ENCODE measurements at places on chromosomes 11 and 22.

GRCh38 chr11:25628030-25628429, 703.9 kb upstream of the ANO3 start:
- DNase-seq, result no peak

DNA sequence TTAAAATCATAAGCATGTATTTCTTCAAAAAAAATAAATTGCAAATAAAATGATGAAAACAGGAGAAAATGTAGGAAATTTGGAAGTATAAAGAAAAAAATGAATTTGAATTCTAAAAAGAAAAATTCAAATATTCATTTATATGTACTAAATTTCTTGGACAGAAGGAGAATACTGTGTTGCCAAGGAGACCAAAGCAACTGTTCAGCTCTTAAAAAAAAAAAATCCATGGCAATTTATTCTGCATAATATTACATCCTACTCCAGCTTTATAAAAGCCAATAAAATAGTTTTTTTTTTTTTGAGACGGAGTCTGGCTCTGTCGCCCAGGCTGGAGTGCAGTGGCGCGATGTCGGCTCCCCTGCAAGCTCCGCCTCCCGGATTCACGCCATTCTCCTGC, 6.0 kb downstream of the PGM2L1 start:
- no peak for DNase-seq

DNA sequence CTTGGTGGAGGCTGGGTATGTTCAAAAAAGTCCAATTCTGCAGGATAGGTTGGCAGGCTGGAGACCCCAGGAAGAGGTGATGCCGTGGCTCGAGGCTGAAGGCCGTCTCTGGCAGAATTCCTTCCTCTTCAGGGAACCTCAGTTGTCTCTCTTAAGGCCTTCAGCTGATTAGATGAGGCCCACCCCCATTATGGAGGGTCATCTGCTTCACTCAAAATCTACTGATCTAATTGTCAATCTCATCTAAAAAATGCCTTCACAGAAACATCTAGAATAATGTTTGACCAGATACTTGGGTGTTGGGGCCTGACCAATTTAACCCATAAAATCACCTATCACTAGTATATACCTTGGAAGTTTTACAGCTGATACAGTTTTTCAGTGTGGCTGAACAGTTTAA, 27.4 kb upstream of the GSTP1 start:
- no peak for DNase-seq

DNA sequence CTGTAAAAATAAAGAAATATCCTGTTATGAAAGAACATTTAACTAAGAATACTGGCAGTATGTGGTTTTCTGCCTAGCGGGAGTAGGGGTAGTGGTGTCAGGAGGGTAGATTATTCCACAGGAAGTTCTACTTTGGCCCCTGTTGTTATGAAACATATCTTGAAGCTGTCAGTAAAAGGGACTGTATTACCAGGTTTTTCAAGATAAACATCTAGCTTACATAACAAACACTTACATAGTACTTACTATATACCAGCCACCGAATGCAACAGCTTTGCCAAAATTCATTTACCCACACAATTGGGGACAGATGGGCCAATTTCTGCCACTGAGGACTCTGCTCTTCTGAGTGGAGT, 3.7 kb downstream of the TMEM123 start:
- DNase-seq, result no peak

- no peak for DNase-seq
These were observed 15.6 kb downstream of the PRDM11 start for GRCh38 chr11:45162064-45162375.

GRCh38 chr22:26269572-26269971, 100.3 kb downstream of the SEZ6L start:
- no peak for DNase-seq

GRCh38 chr11:122097419-122098001, 18.5 kb downstream of the BLID start:
- peak; percentile 40 for DNase-seq

DNA sequence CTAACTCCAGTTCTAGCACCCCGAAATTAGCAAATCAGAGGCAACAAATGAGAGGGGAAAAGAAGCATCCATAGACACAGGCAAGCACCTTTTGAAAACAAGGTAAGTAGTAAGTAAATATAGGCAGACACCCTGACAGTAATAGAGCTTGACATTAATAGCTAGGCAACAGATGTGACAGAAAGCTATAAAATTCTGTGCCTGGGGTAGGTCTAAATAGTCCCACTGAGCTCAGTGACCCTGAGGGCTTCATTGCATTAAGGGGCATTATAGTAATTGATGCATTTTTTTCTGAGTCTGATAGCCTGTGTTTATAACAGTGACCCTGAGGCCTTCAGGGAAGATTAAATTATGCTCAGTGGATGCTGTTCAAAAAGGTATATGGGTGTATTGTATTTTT, 197.1 kb downstream of the HIPK3 start:
- DNase-seq, result no peak

DNA sequence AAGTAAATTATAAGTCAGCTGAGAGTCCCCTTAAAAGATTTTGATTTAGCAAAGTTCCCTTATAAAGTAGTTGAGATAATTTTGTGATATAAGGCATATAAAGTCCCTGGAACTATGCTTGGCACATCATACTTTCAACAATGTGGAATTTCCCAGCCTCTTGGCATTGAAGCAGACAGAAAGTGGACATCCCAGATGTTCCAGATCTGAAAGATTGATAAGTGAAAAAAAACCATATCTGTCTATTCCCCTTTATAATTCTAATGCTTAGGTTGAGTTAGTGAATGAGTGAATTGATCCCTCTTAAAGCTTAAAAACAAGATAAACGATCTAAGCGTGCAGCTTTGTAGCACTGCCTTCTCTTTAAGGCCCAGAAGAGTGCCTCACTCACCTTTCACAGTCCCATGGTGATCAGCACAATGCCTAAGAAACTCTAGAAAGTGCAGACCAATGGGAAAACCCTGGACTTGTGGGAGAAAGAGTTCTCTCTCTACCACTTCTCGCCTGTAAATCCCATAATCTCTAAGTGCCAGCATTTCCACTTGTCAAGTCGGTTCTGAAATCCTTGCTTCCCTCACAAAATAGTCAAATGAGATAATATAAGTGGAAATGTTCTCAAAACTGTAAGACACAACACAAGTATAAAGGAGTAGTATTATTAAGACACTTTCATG, 17.8 kb downstream of the FIBIN start:
- DNase-seq, result no peak

Data from NCI-H187 (cell line).